ENCODE measurements at places on chromosomes 6 and 20.

- no peak for DNase-seq
These were observed 177.2 kb upstream of the COL21A1 start for GRCh38 chr6:56424542-56425083.

DNA sequence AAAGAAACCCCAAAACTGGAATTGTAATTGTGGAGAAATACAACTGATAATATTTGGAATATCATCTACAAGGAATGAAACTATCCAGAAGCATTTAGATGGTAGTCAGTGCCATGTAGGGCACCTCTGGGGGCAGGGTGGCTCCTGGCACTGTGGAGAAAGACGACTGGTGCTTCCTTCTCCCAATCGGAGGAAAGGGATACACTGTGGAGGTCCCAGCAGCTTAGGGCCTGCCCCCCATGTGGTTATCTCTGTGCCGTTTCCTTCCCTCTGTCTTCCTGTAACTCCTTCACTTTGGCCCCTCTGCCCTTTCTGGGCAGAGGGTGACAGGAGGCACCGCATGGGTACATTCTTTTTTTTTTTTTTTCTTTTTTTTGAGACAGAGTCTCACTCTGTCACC, 178.4 kb downstream of the MTHFD1L start:
- DNase-seq = no peak

DNA sequence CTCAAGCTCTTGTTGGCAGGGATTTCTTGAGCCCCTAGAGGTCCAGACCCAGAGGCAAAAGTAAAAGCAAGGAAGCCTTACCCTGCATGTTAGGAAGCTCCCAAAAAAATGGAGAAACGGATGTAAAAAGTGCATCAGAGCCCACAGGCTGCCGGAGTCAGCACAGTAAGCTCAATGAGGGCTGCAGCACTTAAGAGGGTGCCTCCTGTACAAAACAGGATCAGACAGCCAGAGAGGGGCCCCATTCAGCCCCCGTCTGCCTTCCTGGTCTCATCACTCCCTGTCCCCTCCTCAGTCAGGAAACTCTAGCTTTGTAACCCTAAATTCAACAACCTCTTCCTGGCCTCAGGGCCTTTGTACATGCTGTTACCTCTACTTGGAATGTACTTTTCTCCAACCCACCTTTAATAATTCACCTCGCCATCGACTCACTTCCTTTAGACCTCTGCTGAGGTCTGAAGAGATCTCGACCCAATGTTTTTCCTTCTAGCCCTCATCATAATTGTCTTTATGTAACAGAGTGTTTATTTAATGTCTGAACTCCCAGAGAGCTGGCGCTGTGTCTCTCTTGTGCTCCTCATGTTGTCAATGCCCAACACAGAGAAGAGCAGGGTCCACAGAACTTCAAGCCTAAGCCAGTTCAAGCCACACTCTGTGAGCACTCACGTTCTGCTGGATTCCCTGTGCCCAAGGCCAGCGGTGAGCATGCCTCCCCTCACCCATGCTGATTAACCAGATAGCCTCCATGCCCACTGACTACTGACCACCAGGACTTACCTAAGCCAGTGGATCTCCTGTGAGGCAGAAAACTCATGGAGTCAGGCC, 2.8 kb upstream of the PLCG1 start:
- no peak for DNase-seq

- no peak for DNase-seq
These were observed 64.4 kb upstream of the KCNG1 start for GRCh38 chr20:51087266-51087665.

DNA sequence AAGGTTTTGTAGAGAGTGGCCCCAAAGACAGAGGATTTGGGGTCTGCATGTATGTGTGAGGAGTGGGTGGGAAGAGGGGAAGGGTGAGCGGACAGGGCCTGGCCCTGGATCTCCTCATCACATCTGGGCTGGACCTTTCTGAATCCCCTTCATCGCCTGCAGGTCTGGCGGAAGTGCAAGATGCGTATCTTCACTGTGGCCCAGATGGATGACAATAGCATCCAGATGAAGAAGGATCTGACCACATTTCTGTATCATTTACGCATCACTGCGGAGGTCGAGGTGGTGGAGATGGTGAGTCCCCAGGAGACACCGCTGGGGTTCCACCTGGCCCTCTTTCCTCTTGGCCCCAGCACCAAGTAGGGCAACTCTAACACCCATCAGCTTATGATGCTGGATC, 24.4 kb downstream of the SLC12A5 start:
- DNase-seq = no peak

All from fibroblast of skin of abdomen (primary cell).